ENCODE measurements at places on chromosomes 7 and 10.

DNA sequence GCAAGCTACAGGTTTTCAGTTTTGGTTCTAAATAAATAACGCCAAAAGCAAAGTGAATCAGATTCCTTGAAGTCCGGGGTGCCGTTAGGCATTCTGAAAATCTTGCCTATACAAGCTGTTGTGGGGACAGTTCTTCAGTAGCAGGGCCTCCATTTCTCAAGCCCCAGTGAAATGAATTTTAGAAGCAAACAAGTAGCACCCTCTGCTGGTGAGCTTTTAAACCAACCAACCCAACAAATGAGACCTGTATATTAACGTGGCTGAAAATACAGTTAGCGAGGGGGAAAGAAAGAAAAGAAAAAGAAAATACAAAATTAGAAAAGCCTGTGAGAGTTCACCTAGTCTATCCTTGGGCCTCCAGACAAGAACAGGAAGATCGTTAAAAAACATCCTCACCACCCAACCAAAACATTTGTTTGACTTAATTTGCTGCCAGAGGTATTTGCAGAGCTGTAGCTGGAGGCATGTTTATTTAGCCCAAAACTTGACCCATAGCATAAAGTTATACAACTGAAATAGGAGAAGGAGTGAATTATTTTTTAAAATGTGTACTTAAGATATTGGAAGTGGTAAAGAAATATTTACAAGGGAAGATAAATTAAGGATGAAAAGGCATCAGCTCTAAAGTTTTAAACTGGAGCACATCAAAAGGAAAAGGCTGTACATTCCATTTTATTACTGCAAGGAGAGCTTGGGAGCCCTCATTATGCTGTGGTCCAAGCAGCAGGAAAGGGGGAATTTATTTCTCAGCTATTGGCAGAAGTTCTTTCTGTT lies 98.9 kb downstream of the DYNC1I1 start:
- DNase-seq: peak; percentile 69

- DNase-seq: no peak
Measured at GRCh38 chr7:569071-569855, 49.6 kb upstream of the PDGFA start.

DNA sequence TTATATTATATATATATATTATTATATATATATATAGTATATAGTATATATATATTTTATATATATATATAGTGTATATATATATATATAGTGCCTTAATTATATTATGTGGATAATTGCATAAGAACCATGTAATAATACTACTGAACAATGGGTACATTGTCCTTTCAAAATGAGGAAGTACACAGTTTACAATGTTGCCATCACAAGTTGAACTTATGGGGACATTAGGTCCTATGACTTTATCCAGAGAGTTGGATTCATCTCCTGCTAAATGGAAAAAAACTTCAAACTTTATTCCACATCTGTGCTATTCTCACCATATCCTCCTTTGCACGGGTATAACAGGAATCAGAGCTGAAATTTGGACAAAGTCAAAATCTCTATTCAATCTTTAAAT lies 105.0 kb upstream of the AGR3 start:
- no peak for DNase-seq

GRCh38 chr7:101511965-101512364 lies 117.1 kb downstream of the MYL10 start:
- DNase-seq: no peak

- no peak for DNase-seq
Measured at GRCh38 chr10:126895214-126895781, 9.9 kb upstream of the DOCK1 start.

DNA sequence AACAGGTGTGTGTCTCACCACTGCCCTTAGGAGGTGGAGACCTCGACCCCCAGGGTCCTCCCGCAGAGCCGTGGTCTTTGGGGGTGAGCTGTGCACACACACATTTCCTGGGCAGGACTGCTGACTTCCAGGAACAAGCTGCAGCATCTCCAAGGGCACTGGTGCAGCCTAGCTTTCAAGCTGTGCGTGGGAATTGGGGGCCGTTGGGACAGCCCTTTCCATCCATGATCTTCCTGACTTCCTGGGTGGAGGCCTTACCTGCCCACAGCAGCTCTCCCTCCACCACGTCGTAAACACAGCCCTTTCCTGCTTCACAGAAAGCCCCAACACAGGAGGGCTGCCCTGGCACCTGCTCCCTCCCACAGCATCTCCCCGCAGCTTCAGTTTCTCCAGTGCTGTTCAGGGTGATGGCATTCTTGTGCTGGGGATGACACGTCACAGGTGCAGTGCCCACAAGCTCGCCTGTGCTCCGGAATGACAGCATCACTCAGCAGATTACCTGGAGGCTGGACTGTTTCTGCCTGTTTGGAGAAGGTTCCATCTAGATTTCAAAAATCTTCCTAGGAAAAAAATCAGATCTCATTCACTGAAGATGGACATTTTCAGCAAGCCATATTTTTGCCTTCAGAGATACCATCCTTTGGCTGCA lies 208.0 kb upstream of the PPP2R2D start:
- DNase-seq: no peak

DNA sequence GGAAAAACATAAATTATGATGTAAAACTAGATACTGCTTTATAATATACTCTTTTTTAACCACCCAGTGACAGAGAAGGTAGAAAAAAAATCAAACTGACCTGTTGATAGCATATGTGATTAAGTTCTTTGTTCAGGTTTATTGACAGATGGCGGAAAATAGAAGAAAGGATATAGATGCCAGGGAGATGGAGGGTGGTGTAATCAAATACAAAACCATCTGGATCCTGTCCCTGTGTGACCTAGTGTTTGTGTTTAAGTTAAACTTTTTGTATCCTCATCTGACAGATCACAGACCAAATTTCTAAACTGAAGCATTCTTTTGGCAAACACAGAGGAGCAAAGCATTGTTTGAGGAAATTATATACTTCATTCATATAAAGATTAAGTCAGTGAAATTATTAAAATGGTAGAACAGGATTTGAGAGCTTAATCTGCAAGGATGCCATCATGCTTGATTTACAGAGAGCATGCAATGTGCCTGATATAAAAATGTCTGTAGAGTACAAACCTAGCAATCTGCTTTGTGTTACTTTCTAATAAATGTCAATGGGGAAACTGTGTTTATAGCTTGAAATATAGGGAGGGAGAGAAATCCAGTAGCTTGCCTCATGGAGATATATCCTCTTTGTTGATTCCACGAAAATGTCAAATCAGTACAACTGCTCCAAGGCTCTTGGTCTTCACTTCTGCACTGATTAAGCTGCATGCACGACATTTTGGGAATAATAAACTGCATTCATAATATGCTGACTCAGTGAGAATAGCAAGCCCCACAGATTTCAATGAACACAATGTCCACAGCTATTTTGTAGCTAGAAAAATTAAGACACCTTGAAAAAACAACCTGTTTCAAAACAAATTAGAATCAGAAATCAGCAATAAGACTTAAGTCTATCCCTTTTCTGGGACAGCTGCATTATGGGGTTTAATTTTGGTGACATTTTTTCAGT lies 39.0 kb downstream of the SEM1 start:
- no peak for DNase-seq

DNA sequence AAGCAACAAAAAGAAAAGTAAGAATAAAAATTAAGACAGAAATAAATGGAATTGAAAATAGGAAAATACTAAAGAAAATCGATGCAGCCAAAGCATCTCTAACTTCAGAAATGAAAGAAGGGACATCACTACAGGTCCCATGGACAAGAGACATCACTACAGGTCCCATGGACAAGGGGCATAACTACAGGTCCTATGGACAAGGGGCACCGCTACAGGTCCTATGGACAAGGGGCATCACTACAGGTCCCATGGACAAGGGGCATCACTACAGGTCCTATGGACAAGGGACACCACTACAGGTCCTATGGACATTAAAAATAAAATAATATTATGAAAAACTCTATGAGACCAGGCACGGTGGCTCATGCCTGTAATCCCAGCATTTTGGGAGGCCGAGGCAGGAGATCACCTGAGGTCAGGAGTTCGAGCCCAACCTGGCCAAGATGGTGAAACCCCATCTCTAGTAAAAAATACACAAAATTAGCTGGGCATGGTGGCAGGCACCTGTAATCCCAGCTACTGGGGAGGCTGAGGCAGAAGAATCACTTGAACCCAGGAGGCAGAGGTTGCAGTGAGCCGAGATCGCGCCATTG lies 101.0 kb upstream of the DNAAF5 start:
- no peak for DNase-seq

- no peak for DNase-seq
Measured at GRCh38 chr7:120221666-120222065, 51.3 kb upstream of the KCND2 start.

DNA sequence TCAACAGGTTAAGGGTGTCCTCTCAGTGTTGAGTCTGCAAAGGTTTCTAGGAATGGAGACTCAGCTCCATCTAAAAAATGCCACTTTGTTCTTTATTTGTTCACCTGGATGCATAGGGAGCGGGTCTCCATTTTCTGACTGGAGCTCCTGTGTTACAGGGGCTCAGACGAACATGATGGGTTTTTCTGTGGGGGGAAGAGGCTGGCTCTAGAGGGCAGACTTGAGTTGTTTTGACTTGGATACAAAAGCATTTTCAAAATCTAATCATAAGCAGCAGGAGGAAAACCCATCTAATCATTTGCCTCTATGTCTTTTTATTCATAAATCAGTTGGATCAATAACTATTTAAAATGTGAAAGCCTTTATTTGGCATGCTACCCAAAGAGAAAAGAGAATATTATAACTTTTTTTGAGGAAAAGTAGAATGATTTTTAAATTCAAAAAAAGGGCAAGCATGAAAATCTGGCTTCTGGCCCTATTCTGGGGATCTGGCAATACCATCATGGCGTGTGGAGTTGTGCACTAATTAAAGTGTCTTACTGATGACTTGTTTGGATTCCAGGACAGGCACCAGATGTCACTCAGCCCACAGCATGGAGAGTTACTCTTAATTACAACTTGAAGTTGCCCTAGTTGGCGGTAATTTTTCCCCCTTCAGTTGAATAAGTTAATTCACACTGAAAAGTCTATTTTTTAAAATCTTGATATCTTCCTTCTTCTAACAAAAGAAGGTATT lies 594.9 kb downstream of the REEP3 start:
- peak; percentile 50 for DNase-seq
